ENCODE measurements at places on chromosomes 11 and 22. TPM values are rescaled to one million over a fixed set of nuclear protein-coding genes. Genes with fewer than 3 reads are reported as not detected.

MISFA gene
- total RNA-seq, result 6.1 TPM

TSPAN32 gene
- 7.0 TPM for total RNA-seq

PICK1 gene
- total RNA-seq, result 32.1 TPM

MUC5AC gene
- total RNA-seq, result 0.18 TPM

NXPE1 gene
- not detected for total RNA-seq

CLDN5 gene
- total RNA-seq, result 91.8 TPM

UPK3A gene
- total RNA-seq, result 3.6 TPM

BDNF gene
- 1.3 TPM for total RNA-seq
